ENCODE measurements at places on chromosomes 7 and 10.

DNA sequence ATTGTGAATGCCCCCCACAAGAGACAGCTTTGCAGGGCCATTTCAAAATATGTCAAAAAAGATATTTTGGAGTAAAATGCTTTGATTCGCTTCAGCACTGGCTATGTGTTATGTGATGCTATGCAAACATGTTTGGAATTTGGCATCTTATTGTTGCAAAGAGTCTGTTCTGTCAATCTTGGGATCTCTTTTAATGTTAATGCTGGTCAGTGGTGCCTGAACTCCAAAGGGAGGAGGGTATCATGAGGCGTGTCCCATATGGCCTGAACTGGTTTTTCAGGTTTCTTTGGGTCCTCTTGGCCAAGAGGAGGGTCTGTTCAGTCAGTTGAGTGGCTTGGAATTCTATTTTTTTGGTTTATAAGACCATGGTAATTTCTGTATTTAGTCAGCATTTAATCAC, 81.4 kb downstream of the HECW1 start:
- DNase-seq, result peak; percentile 52

DNA sequence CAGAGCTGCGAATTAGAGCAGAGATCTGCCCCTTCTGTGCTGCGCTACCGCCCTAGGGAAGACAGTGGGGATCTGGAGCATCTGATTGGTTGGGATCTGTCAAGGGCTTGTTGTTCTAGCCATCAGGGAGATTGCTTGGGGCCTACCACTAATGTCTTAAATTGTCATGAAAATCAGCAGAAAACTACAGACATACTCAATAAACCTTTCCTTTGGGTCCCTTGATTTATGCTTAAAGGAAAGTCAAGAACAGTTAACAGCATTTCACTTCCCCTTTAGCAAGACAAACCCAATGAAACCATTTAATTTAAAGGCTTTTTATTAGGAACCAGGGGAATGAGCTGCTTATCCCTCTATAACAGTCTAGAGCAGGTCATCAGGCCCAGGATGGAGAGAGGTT, 10.0 kb downstream of the SLC25A28 start:
- DNase-seq, result no peak

- no peak for DNase-seq
Observed at GRCh38 chr10:77385315-77385714, 252.3 kb downstream of the KCNMA1 start.

DNA sequence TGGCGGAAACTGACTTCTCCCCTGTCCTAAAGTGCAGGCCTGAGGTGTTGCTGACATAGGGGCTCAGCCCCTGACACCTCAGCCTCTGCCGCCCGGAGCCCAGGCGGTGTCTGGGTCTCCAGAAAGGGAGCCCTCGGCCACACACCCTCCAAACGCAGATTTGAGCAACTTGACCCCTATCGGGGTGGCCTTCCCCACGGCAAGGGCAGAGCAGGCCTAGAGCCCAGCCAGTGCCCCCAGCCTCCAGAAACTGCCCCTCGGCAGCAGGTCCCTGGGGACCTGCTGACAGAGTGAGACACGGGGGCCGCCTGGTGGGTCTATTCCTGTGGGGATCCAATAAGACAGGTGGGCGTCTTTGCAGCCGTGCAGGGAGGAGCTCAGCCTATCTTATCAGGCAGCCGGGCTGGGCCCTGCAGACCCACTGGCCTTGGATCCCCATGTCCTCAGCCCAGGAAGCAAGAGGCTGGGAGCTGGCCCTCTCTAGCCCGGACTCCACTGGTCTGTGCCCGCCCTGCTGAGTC, 11.0 kb downstream of the TMEM184A start:
- no peak for DNase-seq

DNA sequence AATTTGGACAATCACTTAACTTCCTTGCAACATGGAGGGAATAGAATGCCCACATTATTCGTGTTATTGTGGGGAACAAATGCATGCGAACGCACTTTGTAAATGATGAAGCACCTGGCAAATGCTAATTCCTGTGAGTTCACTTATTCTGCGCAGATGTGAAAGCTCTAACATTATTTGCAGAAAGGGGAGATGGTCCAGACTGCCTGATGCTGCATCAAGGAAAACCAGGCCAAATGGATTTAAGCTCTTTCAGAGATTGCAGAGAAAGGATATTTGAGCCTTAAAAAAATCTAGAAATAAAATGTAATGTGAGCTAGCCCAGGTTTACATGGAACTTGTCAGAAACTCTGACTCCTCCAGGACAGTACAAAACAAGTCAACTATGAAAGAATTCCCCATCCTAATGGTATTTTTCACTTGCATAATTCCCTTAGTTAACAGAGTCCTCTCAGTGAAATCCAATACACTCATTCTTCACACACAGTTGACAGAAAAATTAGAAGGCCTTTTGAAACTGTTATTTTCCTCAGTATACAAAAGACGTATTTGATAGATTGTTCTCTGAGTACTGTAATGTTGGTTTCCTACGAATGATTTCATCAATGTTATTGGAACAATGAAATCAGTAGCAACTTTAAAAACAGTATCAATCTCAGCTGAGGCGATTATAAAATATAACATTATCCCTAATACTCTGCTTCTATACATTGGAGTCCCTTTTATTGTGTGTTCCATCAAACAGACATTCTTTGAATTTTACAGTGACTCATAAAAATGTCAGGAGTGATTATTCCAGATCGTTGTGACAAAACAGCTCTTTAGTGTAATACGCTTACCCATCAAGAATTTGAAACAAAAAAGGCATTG, 136.3 kb upstream of the ANK3 start:
- DNase-seq, result peak; percentile 24

GRCh38 chr10:102835007-102835482, 2.2 kb downstream of the CYP17A1 start:
- DNase-seq, result peak; percentile 76

Data from renal pelvis (tissue), 12 donors.